ENCODE measurements at places on chromosomes 1 and 21.
A peak's percentile ranks its signal among the peaks of the same experiment; 100 is the strongest.

GRCh38 chr1:182549346-182549745 is 39.7 kb downstream of the RNASEL start:
- no peak for DNase-seq

- DNase-seq = no peak
These were observed 89.5 kb downstream of the DDAH1 start for GRCh38 chr1:85375493-85375892.

DNA sequence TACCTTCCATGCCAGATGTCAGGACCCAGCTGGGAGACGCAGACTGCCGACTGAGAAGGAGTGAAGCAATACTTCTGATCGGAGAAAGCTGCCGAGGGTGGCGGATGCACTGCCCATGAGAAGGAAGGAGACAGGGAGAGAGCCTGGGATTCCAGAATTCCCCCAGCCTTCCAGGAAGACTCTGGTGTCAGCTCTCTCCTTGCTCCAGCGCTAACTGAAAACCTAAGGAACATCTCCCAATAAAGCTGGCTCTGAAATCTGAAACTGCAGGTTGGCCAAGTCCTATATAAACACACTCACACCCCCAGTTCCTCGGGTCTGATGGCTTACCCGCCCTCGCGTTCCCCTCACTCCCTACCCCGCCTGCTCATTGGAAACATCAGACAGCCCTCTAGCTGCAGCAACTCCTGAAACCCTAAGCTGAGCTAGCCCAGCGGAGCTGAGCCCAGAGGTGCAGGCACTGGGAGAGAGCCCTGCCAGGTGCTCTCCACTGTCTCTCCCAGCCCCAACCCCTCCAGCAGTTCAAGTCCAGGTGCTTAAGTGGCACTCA is 52.3 kb downstream of the PLEKHA6 start:
- no peak for DNase-seq

GRCh38 chr1:171727778-171728177 is 14.1 kb downstream of the VAMP4 start:
- DNase-seq = no peak

- no peak for DNase-seq
These were observed 77.9 kb downstream of the POFUT2 start for GRCh38 chr21:45209685-45210284.

- DNase-seq = no peak
These were observed 9.4 kb downstream of the TMEM35B start for GRCh38 chr1:34975771-34976170.

DNA sequence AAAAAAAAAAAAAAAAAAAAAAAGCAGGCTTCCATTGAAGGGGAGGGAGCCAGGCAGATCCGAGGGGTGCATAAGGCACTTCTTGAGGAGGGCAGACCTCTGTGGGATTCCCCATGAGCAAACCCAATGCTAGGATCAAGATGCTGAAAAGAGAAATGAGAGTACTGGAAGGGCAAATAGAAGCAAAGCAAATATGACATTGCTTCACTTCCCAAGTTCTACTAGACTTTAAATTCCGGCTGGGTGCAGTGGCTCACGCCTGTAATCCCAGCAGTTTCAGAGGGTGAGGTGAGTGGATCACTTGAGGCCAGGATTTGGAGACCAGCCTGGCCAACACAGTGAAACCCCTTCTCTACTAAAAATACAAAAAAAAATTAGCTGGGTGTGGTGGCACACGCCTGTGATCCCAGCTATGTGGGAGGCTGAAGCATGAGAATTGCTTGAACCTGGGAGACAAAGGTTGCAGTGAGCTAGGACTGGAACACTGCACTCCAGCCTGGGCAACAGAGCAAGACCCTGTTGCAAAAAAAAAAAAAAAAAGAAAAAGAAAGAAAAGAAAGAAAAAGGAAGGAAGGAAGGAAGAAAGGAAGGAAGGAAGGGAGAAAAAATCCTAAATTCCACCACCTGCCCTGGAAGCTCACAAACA is 23.1 kb upstream of the PALMD start:
- DNase-seq = no peak

- no peak for DNase-seq
These were observed 243.0 kb downstream of the PBX1 start for GRCh38 chr1:164801791-164802502.

DNA sequence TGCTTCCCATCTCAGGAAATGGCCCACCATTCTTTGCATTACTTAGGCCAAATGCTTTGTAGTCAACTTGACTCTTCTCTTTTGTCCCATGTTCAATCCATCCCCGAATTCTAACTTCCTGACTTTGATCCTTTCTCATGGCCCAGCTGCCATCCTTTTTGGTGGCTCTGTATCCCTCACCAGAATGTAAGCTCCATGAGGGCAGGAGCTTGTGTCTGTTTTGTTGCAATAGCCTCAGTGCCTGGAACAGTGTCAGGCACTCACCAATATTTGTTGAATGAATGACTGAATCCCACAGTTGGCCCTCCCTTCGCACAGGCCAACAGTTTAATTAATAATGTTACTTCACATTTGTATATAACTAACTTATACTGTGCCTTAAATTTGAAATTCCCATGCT is 3.1 kb upstream of the PARP1 start:
- no peak for DNase-seq

GRCh38 chr1:235023711-235024439 is 104.8 kb downstream of the TOMM20 start:
- DNase-seq = no peak

DNA sequence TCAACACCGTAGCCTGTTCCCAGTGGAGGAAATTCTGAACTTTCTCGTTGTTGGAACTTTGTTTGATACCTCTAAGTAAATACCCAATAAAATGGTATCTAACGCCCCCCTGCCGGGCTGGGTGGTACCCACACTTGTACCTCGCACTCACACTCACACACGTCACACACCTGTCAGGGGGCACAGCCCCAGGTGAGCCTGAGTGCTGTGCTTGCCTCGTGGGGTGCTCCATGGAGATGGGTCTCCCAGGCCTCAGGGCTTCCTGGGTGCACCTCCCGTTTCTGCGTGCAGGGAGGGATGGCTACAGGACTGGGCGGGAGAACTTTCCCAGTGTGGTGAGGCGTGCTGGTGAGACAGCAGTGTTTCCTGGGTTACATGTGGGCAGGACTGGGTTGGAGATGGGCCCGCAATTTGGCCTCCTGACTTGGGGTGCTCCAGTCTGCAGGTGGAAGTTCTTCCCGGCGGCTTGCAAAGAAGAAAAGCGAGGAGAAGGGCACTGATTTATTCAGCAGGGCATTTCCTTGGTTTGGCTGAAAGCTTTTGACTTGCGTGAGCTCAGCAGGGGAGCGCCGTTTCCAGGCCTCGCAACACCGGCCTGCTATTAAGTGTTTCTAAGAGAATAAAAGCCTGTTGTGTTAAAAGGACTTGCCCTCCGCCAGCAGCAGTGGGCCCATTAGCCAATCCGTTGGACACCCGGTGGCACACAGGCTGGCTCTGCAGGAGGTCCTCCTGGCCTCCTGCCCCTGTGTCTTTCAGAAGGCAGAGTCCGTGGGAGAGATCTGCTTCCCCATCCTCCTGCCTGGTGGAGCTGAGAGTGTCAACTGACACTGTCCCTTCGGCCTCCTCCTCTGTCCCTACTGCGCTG is 79.7 kb downstream of the KIF26B start:
- DNase-seq = no peak

GRCh38 chr1:225834417-225835329 is 24.7 kb downstream of the EPHX1 start:
- no peak for DNase-seq

GRCh38 chr1:95723346-95723745 is 489.3 kb downstream of the RWDD3 start:
- DNase-seq = no peak

DNA sequence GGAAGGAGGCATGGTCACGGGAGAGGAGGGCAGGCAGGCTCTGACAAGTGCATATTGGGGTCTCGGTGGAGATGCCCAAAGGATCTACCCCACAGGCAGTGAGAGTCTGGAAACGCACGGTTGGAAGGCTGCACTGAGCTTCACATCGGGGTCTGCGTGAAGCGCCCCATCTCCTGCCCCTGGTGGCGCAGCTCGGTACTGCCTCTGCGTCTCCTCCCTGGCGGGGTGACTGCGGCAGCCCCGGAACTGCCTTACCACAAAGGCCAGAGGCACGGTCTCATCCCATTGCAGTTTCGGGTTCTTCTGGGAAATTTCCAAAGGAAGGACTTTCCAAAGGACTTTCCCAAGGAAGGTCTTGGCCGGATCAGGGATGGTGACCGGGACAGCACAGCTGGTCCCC is 69.2 kb upstream of the AJAP1 start:
- peak; percentile 88 for DNase-seq

DNA sequence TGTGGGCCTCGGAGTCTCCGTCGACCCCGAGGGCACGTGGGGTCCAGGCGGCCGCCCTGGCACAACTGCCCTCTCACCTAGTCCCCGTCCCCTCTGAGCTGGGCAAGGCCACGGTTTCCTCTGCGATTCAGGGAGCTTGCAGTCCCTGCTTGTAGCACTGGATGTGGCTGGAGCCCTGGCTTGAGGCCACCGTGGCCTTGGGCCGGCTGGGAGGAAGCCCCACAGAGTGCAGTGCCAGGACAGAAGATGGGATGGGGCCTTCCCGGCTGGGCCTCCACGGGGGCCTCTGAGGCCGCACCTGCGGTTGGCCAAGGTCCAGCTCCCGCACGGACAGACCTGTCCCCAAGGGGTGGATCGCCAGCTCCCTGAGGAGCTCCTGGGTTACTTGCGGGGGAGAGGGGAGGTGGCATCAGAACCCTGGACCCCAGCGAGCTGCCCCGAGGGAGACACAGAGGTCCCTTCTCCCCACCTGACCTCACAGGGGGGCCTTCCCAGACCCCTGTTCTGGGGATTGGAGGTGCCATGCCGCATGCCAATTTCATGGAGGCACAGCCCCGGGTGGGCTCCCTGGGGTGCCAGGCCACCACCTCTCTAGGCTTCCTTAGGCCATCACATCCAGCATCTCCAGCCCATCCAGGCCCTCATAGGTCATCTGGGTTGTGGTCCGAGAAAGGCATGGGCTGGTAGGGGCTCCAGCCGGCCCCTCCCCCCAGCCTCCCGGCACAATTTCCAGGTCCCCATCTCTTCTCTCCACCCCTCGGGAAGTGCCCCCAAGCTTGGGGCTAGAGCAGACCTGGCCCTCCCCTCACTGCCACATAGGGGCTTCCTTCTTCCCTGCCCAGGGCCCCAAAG is 80.8 kb downstream of the MORN1 start:
- DNase-seq = no peak

DNA sequence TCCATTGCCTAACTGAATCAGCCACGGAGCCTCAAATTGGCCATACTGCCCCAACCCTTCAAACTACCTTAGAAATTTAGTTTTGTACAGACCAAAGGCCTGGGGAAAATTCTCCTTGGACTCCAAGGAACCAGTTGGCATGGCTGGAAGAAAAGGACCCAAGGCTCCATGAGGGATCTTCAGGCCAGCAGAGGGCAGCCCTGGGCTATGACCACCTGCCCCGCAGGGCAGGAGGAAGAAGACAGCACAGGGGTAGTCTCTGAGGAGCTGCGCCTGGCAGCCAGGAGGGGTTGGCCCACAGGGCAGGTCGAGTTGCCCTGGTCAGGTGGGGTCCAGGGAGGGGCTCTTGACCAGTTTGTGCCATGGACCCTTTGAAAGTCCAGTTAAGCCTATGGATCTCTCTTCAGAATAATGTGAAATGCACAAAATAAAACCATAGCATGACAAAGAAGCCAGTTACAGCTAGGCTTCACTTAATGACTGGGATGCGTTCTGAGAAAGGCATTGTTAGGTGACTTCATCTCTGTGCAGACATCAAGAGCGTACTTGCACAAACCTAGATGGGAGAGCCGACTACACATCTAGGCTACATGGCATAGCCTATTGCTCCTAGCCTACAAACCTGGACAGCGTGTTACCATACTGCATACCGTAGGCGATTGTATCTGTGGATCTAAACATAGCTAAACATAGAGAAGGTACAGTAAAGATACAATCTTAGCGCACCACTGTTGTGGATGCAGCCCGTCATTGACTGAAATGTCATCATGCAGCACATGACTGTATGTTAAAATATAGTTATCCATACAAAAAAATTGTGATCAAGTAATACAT is 26.1 kb downstream of the CACNA1S start:
- peak; percentile 67 for DNase-seq

- no peak for DNase-seq
These were observed 34.9 kb downstream of the ETS2 start for GRCh38 chr21:38840456-38841300.

- no peak for DNase-seq
These were observed 150.0 kb downstream of the CASZ1 start for GRCh38 chr1:10646347-10646861.

DNA sequence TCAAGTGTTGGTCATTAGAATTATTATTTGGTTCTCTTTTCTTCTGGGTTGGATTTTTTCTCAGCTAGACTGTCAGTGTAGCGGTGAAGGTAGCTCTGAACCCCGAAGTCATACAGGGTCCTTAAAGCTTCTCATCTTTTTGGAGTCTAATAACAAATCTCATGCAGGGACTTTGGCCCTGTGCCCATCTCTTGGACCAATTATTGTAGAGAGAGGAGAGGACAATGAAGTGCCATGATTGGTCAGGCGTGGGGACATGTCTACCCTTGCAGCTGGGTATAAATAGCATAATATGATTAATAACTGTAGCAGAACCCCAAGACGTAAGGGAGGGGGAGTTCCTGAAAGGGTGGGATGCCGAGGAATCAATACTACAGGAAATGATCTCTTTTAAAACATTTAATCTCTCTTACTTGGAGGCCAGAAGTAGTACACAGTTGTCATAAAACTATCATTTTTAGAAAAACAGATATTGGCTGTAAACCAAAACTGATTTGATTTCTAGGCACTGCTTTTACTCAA is 8.8 kb downstream of the MAGI3 start:
- DNase-seq = no peak

GRCh38 chr1:101697072-101697471 is 299.7 kb downstream of the OLFM3 start:
- no peak for DNase-seq

GRCh38 chr1:172906778-172907592 is 143.8 kb downstream of the TNFSF18 start:
- DNase-seq = no peak

- no peak for DNase-seq
These were observed 45.2 kb downstream of the SDCCAG8 start for GRCh38 chr1:243301059-243301458.

- no peak for DNase-seq
These were observed 9.0 kb downstream of the FAM20B start for GRCh38 chr1:179034720-179035119.

- peak; percentile 75 for DNase-seq
These were observed 7.4 kb upstream of the MPL start for GRCh38 chr1:43329995-43330751.

All from activated CD8-positive, alpha-beta memory T cell treated with anti-CD3 and anti-CD28 coated beads, Interleukin-2, amount 50 U/mL, for 48 hours (primary cell).